ENCODE measurements at places on chromosomes 12 and 14.

- DNase-seq = peak; percentile 27
Observed at GRCh38 chr12:30622509-30622908, 73.2 kb downstream of the IPO8 start.

DNA sequence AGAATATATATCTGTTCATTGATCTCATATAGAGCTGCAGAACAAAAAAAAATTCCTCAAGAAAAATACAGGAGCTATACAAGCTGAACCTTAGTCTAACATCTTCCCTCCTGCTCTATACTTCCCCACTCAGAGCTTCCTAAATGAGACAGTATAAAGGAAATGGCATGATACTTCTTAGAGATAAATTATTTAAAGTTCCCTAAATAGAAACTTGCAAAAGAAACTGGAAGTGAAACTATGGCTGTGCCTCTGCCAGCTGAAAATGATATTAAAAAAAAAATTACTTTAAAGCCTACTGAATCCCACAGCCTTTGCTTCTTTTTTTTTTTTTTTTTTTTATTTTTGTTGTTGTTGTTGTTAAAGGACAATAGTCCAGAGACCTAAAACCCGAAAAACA, 11.6 kb upstream of the NEK9 start:
- DNase-seq = no peak

GRCh38 chr12:92046557-92047392, 98.9 kb downstream of the BTG1 start:
- DNase-seq = no peak

- DNase-seq = no peak
Observed at GRCh38 chr14:73267474-73267873, 30.2 kb downstream of the PAPLN start.

DNA sequence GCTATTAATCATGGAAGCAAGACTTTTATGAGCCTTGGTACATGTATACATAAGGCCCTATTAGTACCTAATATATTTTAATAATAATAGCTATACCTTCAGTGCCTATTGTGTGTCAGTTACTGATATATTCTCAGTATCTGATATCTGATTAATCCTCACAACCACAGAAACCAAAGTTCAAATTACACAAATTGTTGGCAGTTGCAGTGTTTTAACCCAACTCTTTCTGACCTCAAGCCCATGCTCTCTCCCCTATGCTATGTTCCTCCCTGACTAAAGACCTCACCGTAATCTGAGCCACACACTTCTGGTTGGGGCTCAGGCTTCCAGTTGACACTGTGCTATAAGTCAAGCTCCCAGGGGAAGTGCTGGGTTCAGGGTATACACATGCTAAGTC, 214.4 kb downstream of the SPTSSA start:
- DNase-seq = no peak

- DNase-seq = no peak
Observed at GRCh38 chr12:55400229-55400628, at the start of gene OR6C65. Gene OR6C65 (plus strand): TSS chr12:55400529. CDS start chr12:55400529, 0 bp downstream.

Data from RPMI7951 (cell line).